ENCODE measurements at places on chromosomes 7 and 10. TPM values are rescaled to one million over a fixed set of nuclear protein-coding genes. Genes with fewer than 3 reads are reported as not detected.

Gene VAX1
- total RNA-seq, result not detected

Gene SEMA3C
- total RNA-seq, result not detected

Gene HOXA10
- total RNA-seq, result not detected

Gene GPR15LG
- total RNA-seq, result not detected

Gene CD36
- not detected for total RNA-seq

Gene DIP2C
- 2.0 TPM for total RNA-seq

Gene NEUROD6
- total RNA-seq, result not detected

Gene RAPGEF5
- total RNA-seq, result 0.69 TPM

Gene MYO3A
- total RNA-seq, result not detected

Gene HMX2
- total RNA-seq, result not detected
